ENCODE measurements at places on chromosomes 4 and X.

- peak; percentile 97 for DNase-seq
These were observed 624 bp upstream of the OTUD5 start for GRCh38 chrX:48957827-48958634.

- no peak for DNase-seq
These were observed 133.5 kb downstream of the COL4A6 start for GRCh38 chrX:108304757-108305156.

DNA sequence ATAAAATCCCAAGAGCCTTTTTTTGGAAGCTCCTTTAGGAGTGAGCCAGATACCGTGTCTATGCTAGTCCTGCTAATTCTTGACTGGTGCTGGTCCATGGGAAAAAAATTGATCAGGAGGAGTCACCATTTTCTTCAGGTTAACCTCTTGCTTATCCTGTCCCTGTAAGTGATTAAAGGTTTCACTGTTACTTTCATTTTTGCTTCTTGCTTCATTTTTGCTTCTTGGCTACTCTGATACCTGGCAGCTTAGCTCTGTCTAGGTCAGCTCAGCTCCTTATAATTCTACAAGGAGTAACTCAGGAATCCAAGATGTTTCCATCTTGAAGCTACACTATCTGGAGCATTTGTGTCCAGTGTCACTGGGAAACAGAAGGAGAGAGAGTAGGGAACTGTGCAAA is 45.7 kb downstream of the AFM start:
- DNase-seq, result no peak

GRCh38 chr4:110020646-110021443 is 108.2 kb downstream of the EGF start:
- DNase-seq, result no peak

- DNase-seq, result no peak
These were observed 1.4 kb upstream of the MAGED1 start for GRCh38 chrX:51891821-51892551.

DNA sequence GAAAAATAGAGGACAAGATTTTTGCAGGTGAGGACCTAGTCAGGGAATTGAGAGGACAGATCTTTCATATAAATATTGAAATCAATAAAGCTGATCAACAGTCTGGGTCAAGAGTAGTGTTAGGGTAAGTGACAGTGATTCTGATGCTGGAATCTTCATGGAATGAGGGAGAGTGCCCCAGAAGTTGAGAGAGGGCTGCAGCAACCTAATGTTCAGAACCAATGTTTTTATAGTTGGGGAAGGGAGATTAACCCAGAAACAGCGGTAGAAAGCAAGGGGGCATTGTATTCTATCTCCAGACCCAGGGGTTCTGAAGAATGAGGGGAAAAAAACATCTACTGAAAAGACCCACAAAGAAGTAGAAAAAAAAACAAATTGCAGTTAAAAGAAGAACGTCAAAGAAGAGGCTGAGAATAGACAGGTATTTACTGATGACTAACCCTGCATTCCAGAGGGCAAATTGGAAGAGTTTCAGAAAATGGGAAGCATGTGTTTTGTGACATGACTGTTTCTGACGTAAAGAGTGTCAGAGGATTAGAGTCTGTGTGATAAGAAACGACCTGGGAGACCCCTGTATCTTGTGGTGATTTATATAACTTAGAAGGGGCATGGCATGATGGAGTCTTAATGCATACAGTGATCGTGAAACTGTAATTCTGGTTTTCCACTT is 819.6 kb upstream of the EPHA5 start:
- DNase-seq, result no peak

DNA sequence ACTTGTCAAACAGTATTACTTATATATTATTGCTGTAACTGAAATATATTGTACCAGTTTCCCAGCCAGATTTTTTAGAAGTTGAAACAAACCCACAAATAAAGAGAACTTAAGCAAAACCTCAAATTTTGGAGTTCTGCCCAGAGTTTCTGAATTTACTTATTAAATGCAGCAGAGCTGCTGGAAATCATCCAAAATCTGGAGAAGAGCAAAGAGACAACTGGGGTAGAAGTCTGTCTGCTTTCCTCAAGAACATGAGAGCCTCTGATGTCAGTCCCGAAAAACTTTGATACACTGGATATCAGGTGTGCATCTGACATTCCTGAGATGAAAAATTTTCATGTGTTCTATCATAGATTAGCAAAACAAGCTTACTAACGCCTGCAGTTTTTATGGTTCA is 325.9 kb downstream of the NR3C2 start:
- no peak for DNase-seq

DNA sequence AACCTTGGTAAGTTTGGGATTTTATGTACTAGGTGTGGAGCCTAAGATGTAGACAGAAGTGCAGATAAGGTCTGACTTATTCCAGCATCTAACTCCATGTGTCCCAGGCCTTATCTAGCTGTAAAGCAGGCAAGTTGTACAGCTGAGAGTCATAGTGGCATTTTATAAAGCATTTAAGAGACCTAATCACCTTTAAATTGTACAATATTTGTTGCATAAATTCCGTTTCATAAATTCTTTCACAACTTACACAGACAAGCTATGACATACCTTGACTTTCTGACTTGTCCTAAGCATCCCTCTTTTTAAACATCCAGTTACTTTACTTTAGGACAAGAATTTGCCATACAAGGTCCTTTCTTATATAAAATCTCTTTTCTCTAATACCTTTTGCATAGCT is 11.0 kb downstream of the SYAP1 start:
- DNase-seq, result no peak

DNA sequence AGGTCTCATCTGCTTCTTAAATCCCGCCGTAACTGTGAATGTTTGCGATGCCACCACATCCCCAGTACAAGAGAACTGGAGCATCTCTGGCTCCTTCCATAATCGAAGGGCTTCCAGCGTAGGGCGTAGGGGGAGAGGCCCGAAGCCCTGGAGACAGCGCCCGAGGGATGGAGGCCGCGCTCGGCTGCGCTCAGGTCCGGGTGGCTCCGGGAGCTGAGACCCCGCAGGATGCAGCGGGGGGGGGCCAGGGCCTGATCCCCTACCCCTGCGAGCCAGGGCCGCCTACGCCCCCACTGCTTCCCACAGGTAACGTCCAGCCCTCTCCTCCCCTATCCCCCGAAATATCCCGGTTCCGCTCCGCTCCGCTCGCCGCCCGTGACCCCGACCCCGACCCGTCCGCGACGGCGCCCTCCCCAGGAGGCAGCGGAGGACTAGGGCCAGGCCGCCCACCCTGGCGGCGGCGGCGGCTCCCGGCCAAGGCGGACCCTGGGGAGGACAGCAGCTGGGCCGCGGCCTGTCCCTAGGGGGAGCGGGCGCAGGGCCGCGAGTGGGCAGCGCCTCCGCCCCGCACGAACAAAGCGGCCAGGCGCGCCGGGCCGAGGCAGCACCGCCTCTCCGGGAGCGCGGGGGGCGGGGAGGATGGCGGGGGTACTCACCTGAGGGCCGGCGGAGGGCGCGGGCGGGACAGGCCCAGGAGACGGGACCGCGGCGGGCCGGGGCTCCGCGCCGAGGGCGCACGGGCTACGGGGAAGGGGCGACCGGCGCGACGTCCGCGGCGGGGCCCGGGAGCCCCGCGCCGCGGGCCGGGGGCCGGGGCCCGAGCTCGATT is 723 bp downstream of the WDFY3 start:
- DNase-seq, result peak; percentile 55

DNA sequence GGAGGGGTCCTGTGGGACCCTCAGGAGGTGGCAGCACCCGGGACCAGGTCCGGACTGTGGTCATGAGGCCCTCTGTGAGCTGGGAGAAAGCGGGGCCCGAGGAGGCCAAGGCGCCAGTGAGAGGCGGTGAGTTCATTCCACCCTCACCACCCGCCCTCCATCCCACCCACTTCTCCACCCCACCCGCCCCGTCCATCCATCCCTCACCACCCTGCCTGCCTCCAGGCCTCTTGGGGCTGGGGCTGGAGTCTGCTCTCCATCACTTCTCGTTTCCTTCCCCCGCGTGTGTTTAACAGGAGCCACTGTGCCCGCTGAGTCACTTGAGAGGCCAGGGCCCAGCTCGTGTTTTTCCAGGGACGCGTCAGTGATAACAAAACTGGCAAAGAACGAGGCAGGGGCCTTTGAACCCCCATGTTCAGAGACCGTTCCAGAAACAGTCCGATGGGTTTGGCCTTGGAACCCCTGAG is 6.2 kb downstream of the SH3TC1 start:
- DNase-seq, result no peak

GRCh38 chrX:37380256-37380655 is 31.1 kb downstream of the PRRG1 start:
- no peak for DNase-seq

DNA sequence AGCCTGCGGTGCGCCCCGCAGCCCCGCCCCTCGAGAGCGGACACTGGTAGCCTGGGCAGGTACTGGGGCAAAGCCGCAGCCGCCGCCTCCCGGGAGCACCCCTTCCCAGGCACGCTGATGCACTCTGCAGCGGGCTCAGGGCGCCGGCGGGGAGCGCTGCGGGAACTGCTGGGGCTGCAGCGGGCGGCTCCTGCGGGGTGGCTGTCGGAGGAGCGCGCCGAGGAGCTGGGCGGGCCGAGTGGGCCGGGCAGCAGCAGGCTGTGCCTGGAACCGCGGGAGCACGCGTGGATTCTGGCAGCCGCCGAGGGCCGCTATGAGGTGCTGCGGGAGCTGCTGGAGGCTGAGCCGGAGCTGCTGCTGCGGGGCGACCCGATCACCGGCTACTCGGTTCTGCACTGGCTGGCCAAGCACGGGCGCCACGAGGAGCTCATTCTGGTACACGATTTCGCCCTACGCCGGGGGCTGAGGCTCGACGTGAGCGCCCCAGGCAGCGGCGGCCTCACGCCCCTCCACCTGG is 401 bp downstream of the SOWAHD start:
- DNase-seq, result peak; percentile 34

- DNase-seq, result no peak
These were observed 245.9 kb downstream of the IDS start for GRCh38 chrX:149259241-149259640.

GRCh38 chrX:964831-965416 is 247.5 kb downstream of the CRLF2 start:
- DNase-seq, result no peak

DNA sequence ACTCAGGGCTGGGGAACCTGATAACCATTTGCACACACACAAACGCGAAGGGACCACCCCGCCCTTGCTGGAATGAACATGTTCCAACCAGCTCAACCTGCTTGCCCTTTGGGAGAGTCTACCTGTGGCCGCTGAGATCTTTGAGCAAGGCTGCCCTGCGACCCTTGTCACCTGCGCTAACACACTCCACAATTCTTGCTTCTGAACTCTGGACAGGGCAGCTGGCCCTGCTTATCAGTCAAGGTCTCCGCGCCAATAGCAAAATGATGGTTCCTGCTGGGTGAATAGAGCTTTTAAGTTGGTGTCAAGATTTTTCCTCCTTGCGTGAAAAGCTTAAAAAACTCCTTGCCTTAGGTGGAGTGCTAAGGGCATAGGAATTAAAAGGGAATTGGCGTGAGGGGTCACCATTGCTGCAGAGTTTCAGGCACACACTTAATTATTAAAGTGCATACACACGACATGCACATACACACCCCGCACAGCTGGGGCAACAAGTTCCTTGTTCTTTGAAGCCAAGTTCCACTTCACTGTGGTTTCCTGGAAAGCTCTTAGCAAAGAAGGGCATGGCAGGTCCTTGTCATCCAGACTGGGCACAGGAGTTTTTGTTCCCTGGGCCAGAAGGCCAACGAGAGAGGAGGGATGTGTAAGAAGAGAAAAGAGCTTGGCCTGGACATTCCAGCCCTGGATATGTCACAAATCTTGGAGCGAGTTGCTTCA is 207.7 kb downstream of the STIM2 start:
- no peak for DNase-seq

- no peak for DNase-seq
These were observed 330.5 kb upstream of the PRKX start for GRCh38 chrX:4043951-4044350.

DNA sequence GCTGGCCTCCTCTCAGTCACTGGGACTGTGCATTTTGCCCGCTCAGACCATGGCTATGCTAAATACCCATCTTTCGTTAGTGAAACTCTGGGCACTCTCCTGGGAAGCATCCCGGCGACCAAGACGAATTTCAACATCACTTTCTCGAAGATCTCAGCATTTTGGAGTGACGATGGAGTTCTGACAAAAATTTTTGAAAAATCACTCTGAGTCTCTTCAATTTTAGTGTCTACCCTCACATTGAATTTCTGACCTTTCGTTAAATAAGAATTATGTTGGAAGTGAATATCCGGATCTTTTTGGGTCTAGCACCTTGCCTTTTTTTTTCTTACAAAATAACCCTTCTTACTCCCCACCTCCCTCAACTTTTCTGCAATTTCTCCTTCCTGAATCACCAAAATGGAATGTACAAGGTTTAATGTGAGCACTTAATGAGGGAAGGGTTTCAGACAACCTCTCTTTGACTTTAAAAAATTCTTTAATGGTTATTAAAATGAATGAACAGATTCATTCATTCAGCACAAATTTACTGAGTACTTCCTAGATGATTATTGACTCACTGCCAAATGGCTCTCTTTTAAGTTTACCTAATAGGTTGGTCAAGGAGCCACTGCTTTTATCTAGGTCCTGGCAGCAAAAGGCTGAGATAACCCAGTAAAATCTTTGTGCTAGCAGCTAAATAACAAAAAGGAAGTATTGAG is 746 bp upstream of the AADAT start:
- DNase-seq, result no peak

DNA sequence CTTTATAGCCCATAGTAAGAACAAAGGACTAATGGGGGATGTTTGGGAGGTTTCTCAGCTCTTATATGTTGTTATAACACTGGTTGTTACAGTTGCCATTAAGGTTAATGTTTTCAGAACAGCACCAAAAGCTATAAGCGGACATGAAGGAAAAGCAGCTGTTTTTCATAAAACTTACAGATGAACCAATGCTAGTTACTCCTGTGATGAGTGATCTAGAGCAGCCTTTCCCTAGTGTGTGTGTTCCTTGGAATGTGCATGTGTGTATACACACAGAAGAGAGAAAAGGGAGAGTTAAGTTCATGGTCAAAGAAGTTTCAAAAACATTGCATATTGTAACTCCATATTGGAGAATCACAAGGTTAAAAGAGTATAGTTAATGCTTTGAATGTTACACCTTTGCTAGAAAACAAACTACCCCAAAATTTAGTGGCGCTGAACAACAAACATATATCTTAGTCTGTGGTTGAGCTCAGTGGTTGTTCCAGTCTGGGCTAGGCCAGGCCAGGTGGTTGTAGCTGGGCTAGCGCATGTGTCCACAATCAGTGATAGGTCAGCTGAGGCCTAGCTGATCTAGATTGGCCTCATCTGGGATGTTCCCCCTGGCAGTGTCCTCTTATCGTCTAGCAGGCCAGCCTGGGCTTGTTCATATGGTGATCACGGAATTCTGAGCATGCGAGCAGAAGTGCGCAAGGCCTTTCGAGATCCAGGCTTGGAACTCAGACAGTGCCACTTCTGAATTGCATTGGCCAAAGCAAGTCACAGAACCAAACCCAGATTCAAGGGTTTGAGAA is 151.0 kb downstream of the NHS start:
- DNase-seq, result no peak

GRCh38 chr4:3645711-3646679 is 113.8 kb upstream of the LRPAP1 start:
- no peak for DNase-seq

GRCh38 chr4:164871673-164872072 is 5.3 kb upstream of the APELA start:
- no peak for DNase-seq

GRCh38 chrX:148522006-148522405 is 21.6 kb downstream of the AFF2 start:
- no peak for DNase-seq
